Activated CD4-positive, alpha-beta T cell treated with anti-CD3 and anti-CD28 coated beads, Interleukin-2, amount 10 ng/mL, durations not matched to agents 24 days and 14 days (primary cell): ENCODE measurements at places on chromosomes 1 and 21. TPM values are rescaled to one million over a fixed set of nuclear protein-coding genes. Genes with fewer than 3 reads are reported as not detected.
A peak's percentile ranks its signal among the peaks of the same experiment; 100 is the strongest.

TRMT13 gene
- total RNA-seq, result 24.3 and 25.5 TPM in 2 replicates

COL9A2 gene
- 14.5 and 14.6 TPM in 2 replicates for total RNA-seq

GRCh38 chr1:156433602-156434001, 64.6 kb downstream of the RHBG start:
- H3K4me3 ChIP-seq, result no peak overlapping the region
- no peak overlapping the region for H3K27ac ChIP-seq
- DNase-seq, result no peak
- H3K27me3 ChIP-seq, result peaks cover 91% of the 10 kb centered on the region

DNA sequence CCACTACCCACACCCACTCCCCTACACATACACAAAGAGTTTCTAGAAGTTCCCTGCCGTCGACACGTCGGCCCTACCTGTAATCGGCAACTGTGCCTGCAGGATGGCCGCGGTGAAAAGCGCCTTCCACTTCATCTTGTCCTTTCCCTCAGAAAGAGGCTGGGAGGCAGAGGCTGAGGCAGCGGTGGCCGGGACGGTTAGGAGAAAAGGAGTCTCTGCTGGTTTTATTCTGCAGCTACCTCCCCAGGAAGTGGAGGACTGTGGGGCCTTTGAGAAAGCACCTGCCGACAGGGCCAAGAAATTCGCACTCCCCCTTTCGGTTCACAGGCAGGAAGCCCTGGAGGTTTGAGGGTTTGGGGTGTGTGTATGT, at the start of gene CD247:
Gene CD247, minus strand, starts transcription at position 199 of the 370 bp plus-strand sequence. Its CDS starts 64 bp downstream, at position 135.
- DNase-seq, result peak; percentile 92
- peaks cover 46% of the 10 kb centered on the region for H3K36me3 ChIP-seq
- H3K27me3 ChIP-seq, result peaks cover 9% of the 10 kb centered on the region
- peaks cover 37% of the 10 kb centered on the region for H3K4me1 ChIP-seq
- peak within 1 kb of the TSS; percentile 99 for H3K4me3 ChIP-seq
- peak within 1 kb of the TSS; percentile 100 for H3K27ac ChIP-seq

DNA sequence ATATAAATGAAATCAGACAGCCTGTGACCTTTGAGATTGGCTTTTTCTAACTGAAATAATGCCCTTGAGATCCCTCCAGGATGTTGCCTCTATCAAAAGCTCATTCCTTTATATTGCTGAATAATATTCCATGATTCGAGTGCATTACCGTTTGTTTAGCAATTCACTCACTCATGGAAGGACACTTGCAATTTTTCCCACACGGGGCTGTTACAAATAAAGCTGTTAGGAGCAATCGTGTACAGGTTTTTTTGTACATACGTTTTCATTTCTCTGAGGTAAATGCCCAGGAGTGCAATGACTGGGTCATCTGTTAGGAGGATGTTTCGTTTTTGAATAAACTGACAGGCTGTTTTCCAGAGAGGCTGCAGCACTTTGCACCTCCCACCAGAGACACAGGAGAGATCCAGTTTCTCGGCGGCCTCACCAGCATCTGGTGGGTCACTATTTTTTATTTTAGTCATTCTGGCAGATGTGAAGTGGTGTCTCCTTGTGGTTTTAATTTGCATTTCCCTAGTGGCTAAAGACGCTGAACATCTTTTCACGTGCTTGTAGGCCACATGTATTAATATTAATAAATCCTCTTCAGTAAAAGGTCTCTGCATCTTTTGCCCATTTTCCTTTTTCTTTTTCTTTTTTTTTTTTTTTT, 11.0 kb downstream of the PRDM15 start:
- H3K27me3 ChIP-seq, result no peaks in the 10 kb centered on the region
- DNase-seq, result no peak
- peaks cover 3% of the 10 kb centered on the region for H3K36me3 ChIP-seq
- peaks cover 12% of the 10 kb centered on the region for H3K4me1 ChIP-seq
- no peak overlapping the region for H3K4me3 ChIP-seq
- H3K27ac ChIP-seq, result no peak overlapping the region

DNA sequence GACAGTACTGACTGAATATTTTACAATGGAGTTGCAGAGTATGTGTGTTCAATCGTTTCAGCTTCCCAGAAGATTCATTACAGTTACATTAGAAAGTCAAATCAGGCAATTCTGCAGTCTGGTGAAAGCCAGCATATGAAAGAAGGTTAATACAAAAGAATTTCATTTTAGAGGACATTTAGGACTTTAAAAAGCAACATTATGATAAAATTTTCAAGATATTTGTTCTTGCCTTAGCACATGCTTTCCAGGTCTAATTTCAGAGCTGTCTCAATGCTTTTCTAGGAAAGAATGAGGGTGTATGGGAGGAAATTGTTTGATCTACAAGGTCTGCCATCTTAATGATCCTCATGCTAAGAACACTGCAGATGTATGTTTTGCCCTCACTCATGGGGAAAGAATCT, 63.2 kb downstream of the RERE start:
- no peak for DNase-seq
- H3K4me3 ChIP-seq, result no peak overlapping the region
- no peaks in the 10 kb centered on the region for H3K27me3 ChIP-seq
- H3K36me3 ChIP-seq, result no peaks in the 10 kb centered on the region
- no peak overlapping the region for H3K27ac ChIP-seq
